ENCODE measurements at places on chromosomes 16 and 17.

DNA sequence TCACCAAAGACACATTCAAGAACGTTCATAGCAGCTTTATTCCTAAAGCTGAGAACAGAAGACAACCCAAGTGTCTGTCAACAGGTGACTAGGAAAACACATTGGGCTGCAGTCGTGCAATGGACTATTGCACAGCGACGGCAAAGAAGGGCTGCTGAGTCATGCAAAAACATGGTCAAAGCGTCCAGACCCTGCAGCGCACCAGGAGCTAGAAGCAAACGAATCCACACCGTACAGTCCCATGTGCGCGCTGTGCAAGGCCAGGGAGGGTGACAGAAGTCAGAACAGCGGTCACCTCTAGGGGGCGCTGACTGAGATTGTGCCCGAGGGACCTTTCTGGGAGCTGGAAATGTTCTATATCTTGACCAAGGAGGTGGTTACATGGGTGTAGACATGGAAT, 266.4 kb downstream of the MAF start:
- no peak for DNase-seq

GRCh38 chr17:3514873-3515272, 39.1 kb downstream of the ASPA start:
- DNase-seq, result no peak

DNA sequence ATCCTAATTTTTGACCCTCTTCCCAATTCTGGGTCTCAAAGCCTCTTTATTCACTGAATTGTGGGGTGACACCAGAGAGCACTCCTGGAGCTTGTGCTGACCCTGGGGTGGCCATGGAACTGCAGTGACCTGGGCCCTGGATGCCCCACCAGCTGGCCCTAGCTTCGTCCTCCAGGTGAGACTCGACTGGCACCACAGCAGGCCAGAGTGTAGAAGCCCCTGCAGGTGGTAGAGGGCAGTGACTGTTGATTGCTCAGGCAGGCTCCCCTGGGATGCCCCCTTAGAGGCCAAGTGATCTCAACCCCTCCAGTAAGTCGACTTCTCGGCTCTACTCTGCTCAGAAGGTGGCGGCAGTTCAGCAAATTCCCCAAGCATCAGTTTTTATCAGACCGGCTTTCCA, 6.4 kb downstream of the FA2H start:
- DNase-seq, result no peak

GRCh38 chr17:72379516-72379915, 258.7 kb downstream of the SOX9 start:
- DNase-seq, result no peak

DNA sequence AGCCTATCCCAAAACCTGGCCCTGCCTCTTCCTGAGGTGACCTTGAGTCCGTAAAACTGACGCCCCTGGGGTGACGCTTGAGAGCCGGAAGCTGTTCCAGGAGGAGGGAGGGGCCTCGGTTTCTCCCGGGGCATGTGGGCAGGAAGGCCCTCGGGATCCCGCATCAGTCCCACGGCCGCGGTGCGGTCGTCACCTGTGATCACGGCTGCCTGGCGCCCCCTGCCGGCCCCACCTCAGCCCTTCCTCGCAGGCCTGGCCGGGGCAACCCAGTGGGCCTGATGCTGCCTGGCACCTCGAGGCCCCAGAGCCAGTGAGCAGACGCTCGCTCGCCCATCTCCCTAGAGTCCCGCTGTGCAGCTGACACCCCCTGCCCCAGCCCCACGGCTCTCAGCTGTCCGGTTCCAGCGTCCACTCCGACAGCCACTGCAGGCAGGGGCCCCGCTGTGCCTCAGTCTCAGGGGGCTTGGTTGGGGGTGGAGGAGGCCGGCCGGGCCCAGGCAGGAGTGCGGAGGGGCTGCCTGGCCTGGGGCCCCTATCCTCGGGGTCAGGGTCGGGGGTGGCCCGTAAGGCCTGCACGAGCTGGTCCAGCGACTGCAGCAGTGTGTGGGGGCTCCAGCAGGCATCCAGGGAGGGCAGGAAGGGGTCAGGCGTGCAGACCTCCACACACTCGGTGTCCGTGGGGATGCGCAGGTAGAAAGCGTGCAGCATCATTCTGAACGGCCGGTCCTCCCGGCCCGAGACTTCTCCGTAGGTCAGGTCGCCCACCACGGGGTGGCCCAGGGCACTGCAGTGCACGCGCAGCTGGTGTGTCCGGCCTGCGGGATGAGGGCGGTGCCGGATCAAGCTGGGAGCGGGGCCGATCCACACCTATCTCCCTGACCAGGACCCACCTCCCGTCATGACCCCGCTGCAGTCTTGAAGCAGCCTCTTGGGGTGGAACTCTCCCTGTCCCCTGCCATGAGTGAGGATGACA, 2.3 kb downstream of the RPUSD1 start:
- no peak for DNase-seq

DNA sequence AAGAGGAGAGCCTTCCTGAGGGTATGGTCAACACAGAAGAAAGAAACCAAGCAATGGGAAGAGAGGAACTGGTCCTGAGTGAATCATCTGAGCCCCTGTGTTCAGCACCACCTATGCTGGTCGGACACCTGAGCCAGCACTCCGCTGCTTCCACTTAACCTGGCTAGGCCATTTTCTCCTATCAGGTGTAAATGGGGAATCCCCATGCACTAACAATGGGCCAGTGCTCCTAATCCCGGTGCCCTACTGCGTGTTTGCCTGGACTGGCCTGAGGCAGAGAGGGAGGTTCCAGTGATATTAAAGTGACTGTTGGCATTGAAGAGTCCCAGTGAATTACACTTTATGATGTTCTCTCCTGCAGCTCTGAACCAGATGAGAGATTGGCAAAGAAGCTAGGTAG, 34.4 kb upstream of the XYLT2 start:
- no peak for DNase-seq

GRCh38 chr17:45320931-45321461, 4.2 kb upstream of the MAP3K14 start:
- peak; percentile 97 for DNase-seq

DNA sequence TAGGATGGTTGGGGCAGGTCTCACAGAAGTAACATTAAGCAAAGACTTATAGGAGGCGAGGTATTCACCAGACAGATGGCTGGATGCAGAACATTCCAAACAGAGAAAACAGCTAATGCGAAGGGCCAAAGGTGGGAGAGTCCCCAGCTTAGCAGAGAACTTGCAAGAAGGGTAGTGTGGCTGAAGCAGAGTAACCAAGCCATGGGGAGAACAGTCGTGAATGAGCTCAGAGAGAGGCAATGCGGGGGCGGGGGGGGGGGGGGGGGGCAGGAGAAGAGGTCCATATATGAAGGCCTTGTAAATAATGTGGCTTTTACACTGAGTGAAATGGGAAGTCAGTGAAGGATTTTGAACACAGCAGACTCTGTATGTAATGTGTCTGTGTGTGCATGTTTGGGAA, 81.3 kb downstream of the SMG6 start:
- DNase-seq, result no peak

DNA sequence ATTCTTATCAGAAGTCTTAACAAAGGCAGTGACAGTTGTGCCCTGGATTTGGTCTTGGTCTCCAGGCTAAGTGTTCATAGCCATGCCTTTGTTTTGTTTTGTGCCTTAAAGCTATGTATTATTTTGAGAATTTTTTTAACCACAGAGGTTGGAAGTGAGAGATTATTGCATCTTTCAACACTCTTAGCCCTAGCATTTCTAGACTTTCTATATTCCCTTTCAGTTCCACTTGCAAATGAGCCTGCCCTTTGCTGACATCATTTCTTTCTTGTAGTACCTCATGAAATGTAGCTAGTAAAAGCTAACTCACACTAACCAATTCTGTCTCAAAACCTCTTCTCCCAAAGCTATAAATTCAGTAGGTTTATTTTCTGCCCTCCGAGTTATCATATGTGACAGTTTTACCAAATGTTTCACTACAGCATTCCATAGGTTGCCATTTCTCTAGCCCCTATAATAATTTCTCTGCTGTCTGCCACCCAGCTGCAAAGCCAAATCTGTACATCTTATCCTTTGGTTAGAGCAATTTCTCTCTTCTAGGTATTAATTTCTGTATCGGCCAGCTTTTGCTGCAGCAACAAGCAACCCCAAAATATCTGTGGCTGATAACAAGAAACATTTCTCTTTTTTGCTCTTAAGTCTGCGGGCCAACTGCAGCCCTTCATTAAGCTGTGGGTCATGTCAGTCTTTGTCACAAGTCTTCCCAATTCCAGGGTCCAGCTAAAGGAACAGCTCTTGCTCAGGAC, 14.2 kb upstream of the CCL1 start:
- no peak for DNase-seq

DNA sequence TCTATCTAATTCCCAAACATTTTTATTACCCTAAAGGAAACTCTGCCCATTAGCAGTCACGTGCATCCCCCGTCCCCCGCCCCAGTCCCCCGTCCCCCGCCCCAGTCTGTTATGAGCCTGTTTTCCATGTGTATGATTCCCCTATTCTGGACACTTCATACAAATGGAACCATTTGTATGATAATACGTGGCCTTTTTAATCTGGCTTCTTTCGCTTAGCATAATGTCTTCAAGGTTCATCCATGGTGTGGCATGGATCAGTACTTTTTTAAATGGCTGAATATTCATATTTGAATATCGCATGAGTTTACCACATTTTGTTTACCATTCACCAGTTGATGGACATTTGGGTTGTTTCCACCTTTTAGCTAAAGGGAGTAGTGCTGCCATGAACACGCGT, 49.5 kb downstream of the DNAH2 start:
- DNase-seq, result no peak

DNA sequence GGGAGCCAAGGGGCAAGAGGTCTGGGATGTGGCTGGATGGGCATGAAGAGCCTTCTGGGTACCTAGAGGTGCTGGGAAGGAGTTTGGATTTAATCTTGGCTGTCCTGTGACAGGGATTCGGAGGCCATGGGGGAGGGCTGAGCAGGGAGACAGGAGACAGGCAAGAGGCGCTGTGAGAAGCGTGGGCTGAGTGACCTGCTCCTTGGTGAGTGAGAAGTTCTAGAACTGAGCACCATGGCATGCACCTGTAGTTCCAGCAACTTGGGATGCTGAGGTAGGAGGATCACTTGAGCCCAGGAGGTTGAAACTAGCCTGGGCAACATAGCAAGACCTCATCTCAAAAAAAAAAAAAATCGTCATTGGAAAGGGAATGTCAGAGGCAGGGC, 78.3 kb upstream of the PLCG2 start:
- no peak for DNase-seq

GRCh38 chr16:66511602-66512271, 38.2 kb downstream of the TK2 start:
- peak; percentile 75 for DNase-seq

Data from LHCN-M2 (cell line).